ENCODE measurements at places on chromosomes 2 and 18.

GRCh38 chr2:127624320-127624755, 21.6 kb upstream of the GPR17 start:
- DNase-seq = no peak

- DNase-seq = peak; percentile 68
These were observed 569 bp downstream of the BABAM2 start for GRCh38 chr2:27890924-27891672.

GRCh38 chr2:180411661-180412060, 404.6 kb upstream of the CWC22 start:
- no peak for DNase-seq

- no peak for DNase-seq
These were observed 54.2 kb downstream of the GBX2 start for GRCh38 chr2:236113948-236114347.

GRCh38 chr18:29188760-29189159, 1011.8 kb upstream of the CDH2 start:
- DNase-seq = peak; percentile 29

- DNase-seq = no peak
These were observed 8.2 kb downstream of the DPP4 start for GRCh38 chr2:162065767-162066166.

- no peak for DNase-seq
These were observed 78.4 kb downstream of the EPAS1 start for GRCh38 chr2:46375566-46376125.

GRCh38 chr18:79749251-79750191, 48.2 kb upstream of the KCNG2 start:
- no peak for DNase-seq

DNA sequence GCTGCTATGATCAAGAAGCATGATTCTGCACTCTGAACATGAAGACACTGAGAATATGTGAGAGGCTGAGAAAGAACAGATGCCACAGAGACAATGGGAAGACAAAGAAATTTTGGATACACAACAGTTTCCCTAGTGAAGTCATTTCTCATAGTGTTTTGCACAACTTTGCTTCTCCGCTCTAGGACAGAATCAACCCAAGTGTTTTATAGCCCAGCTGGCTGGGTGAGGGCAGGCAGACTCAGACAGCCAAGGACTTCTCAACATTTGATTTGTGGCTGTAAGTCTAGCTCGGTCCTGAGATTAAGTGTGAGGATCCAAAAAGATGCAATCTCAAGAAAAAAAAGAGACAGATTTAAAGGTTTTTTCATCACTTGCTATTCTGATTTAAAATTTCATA, 536.5 kb upstream of the CRIM1 start:
- DNase-seq = no peak

GRCh38 chr2:26430826-26431225, 29.1 kb downstream of the DRC1 start:
- peak; percentile 49 for DNase-seq

- no peak for DNase-seq
These were observed 199.4 kb upstream of the CYP26B1 start for GRCh38 chr2:72347081-72347480.

DNA sequence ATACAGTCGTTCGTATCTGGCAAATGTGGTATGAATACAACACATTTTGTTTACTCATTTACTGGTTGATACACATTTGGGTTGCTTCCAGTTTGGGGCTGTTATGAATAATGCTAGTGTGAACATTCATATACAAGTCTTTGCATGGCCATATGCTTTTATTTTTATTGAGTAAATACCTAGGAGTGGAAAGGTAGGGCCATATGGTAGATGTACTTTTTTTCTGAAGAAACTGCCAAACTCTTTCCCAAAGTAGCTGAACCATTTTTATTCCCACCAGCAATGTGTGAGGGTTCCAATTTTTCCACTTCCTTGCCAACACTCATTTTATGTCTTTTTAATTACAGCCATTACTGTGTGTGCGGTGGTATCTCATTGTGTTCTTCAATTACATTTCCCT, 496.2 kb upstream of the NRXN1 start:
- no peak for DNase-seq

- DNase-seq = no peak
These were observed 144.7 kb downstream of the CYRIA start for GRCh38 chr2:16520891-16521290.

DNA sequence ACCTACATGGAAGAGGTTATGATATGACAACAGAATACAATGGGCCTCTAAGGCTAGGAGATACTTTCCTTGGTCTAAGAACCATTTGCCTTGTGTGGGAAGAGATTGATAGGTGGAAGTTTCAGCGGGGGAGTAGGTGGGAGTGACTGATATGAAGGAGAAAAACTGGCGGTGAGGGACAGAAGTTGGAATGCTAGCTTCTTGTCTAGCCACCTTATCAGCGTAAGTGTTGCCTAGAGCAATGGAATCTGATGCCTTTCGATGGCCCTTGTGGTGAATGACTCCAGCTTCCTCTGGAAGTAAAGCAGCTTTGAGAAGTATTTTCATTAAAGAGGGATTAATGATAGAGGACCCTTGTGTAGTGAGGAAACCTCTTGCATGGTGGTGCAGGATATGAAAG, 121.3 kb upstream of the GULP1 start:
- no peak for DNase-seq
